ENCODE measurements at places on chromosomes 1 and 21. TPM values are rescaled to one million over a fixed set of nuclear protein-coding genes. Genes with fewer than 3 reads are reported as not detected.

GRCh38 chr1:119330466-119331189, 38.0 kb upstream of the HAO2 start:
- DNase-seq = no peak

DNA sequence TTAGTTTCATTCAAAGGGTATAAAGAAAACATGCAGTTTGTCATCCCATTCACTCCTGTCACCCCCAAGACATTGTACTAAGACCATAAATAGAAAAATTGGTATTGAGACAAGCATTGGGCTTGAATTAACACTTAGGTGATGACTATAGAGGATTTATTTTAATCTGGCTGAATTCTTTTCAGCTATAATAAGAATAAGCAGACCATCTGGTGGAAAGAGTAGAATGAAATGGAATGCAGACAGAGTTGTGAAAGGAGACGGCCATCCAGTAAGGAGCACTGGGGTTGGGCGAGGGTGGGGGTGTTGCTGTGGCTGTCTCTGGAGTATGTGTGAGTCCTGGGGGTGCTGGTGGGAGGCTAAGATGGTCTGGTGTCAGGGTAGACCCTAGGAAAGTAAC, 125.0 kb upstream of the IVNS1ABP start:
- DNase-seq = no peak

DNA sequence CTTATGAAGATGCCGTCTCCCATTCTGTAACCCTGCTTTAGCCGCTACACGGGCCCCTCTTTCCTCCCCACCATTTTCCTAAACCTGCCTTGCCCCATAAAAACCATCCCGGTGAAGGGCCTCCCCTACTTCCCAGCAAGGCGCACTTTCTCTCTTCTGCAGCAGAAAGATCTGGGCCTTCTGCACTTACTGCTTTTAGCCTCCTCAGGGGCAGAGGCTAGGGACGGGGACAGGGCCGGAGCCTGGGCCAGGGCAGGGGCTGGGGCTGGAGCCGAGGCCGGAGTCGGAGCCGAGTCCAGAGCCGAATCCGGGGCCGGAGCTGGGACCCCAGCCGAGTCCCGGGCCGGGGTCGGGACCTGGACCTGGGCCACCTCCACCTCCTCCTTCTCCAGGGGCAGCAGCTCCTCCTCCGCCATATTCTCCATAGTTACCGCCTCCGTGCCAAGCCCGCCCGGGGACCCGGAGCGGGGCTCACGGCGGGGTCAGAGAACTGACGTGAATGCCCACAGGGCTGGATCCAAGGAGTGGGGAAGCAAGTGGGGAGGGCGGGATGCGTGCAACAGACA, 382 bp downstream of the TRMT1L start:
- DNase-seq = no peak

The CNKSR1 gene
- 60.2 TPM for total RNA-seq

DNA sequence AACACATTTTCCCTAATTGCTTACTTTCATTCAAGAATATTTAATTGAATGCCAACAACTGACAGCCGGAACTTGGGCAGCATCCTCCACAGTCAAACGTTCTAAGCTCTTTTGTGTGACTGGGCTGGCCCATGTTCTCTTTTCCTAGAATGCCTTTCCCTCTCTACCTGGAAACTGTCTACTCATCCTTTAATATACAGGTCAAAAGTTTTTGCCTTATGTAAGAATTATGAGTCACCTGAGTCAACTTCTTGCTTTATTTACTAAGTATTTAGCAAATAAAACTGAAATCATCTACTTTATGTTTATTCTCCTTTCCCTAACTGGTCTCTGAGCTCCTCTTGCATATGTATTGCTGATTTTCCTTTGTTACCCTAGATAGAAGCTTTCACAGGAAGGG, 172.2 kb downstream of the CHRM3 start:
- no peak for DNase-seq

- no peak for DNase-seq
Measured at GRCh38 chr1:167934426-167935215, 1.9 kb upstream of the DCAF6 start.

The SPRR2E gene
- 650 TPM for total RNA-seq

The UTS2 gene
- total RNA-seq = not detected

GRCh38 chr21:15868940-15869339, 139.2 kb downstream of the USP25 start:
- DNase-seq = no peak

DNA sequence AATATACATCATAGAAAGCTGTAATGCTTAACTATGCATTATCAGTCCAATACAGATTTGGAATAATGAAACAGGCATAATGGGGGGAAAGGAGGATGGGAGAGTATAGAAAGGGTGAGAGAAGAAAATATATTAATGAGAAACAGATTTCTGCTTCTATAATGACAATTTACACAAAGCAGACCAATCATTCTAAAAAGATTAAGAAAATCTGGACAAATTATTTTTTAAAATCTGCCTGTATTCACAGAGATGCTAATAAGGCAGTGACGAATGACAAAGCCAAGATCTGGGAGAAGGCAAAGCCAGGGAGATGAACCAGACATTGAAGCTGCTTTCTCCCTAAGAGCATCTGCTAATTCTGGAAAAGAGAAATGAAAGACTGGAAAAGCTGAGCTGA, 50.0 kb downstream of the SPATA6 start:
- no peak for DNase-seq

DNA sequence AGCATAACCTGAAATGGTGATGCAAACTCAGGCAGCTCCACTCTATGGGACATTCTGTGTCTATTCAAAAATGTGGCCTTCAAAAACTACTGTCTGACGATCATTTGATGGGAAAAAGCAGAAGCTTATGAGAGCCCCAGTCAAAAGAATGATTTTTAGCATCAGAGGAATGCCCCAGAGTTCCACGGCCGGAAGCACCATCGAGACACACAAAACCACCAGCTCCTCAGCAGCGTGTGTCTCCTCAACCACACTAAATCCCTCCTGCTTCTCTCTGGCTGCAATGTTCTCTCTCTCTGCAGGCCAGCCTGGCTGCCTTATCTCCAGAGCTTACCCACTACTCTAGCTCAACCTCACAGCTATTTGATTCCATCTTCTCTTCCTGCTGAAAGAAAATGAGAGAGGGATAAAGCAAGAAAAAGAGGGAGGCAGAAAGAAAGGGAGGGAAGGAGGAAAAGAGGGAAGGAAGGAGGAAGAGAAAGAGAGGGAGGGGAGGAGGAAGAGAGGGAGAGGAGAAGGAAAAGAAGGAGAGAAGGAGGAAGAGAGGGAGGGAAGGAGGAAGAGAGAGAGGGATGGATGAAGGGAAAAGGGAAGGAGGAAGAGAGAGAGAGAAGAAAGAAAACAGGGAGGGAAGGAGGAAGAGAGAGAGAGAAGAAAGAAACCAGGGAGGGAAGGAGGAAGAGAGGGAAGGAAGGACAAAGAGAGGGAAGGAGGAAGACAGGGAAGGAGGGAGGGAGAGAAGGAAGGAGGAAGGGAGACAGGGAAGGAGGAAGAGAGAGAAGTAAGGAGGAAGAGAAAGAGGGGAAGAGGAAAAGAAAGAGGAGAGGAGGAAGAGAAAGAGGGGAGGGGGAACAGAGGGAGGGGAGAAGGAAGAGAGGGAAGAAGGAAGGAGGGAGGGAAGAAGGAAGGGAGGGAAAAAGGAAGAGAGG, 33.5 kb upstream of the LAPTM5 start:
- DNase-seq = no peak

The NUP210L gene
- total RNA-seq = not detected

DNA sequence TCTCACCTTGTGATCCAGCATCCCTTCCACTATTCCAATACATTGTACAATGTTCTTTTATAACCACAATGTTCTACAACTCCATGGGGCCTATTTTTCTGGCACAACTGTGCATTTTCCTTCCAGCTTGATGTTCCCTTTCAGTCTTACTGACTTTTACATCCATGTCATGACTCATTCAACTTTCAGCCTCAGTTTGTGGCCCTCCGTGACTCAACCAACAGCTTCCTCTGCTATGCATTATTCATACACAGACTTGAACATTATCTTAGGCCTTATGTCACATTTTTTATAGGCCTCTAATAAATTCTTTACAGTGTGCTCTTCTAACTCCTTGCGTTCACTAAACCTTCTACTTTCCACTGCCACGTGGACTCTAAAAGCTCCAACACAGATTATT, 119.4 kb upstream of the PRMT6 start:
- no peak for DNase-seq

DNA sequence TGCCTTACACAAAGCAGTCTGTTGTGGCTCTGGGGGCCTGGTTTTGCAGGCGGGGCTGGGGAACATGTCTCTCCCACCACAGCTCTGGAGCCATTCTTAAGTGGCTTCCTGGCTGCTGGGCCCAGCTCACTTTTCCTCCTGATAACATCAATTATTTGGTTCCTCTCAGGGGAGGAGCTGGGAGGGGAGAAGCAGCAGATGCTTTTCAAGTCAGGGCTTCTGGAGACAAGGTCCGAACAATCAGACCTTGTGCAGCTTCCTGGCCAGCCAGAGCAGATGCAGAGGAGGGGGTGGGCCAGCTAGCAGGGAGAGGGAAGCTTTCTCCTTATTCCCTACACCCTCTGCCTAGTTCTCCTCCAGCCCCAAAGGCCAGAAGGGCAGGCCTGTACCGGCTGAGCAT, 3.7 kb upstream of the PAQR6 start:
- DNase-seq = no peak

- DNase-seq = no peak
Measured at GRCh38 chr1:95085376-95085775, 12.6 kb upstream of the ALG14 start.

- DNase-seq = no peak
Measured at GRCh38 chr1:11952455-11953109, 18.1 kb downstream of the PLOD1 start.

DNA sequence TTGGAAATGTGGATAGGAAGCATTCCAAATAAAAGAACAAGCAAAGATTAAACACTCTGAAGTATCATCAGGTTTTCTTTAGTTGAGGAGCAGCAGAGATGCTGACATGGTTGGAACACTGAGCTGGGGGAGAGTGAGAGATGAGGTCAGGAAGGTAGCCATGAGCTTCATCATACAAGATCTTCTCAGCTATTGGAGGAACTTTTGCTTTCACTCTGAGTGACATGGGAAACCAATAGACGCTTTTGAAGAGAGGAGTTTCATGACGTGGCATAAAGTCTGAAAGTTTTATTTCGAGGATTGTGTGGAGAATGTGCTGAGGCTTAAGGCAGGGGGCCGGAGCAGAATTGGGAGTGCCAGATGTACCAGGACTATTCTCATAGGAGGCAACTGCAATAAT, 616.2 kb upstream of the CAMK1G start:
- no peak for DNase-seq

DNA sequence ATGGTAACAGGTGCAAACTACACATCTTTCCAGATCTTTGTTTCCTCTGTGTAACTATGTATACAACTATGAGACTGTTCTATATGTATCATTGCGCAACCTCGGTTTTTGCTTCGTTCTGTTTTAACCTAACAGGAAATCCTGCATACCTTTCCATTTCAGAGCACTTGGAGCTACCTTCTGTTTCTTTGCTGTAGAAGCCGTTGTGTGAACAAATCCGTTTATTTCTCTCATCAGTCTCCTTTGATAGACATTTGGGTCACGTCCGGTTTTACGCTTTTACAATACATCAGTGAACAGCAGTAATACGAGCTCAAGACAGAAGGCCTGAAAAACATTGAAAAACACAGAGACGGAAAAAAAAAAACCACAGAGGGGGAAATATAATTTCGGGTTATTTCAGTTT, 10.5 kb downstream of the ATP5IF1 start:
- DNase-seq = no peak

The TUT4 gene
- 36.8 TPM for total RNA-seq

DNA sequence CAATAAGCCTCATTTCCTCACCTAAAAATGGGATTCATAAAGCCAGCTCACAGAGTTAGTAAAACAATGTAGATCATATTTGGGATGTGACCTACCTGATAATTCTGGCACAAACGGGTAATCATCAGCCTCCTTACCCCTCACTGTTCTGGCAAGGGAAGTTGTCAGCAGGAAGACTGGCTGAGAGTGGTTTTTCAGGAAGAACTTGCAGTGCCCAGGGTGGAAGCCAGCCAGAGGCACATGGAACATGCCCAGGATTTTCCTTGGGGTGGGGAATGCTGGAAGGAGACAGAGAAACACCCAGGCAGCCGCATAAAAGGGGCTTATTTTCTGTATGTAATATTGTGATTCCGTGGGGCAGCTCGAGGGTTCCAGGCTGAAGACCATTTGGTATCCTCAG, 7.7 kb upstream of the SLC5A9 start:
- DNase-seq = peak; percentile 53

DNA sequence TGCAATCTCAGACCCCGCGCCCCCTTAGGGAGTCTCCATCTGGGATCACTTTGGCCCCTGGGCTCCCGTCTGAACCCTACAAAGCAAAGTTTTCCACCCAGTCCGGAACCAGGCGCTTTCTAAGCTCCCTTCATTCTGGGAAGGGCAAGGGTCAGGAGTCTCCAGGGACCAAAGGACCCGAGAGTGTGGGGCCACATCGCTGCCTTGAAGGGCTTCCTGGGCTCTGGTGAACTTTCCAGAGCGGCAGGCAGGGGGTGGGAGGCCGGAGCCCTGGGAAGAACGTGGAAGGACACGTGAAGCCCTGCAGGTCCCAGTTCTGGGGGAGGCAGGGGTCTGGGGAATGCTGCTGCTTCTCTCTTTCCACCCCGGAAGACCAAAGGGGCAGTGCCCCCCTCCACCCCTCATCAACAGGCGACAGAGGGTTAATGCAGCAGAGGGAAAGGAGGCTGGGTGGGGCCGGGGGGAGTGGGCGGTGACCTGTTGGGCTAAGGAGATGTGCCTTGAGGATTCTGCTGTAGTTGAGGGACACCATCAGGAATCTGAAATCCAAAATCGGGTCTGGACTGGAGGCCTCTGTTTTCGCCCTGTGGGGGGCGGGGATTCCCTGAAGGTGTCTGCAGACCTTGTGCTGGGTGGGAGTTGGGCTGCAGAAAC, 734 bp downstream of the CDK18 start:
- DNase-seq = no peak

GRCh38 chr1:27366113-27366410, 699 bp downstream of the MAP3K6 start:
- DNase-seq = peak; percentile 87

The KIF17 gene
- 5.7 TPM for total RNA-seq

The SIK1 gene
- total RNA-seq = 43.5 TPM

The FOXD2 gene
- 0.13 TPM for total RNA-seq

The NBPF6 gene
- 0.25 TPM for total RNA-seq

DNA sequence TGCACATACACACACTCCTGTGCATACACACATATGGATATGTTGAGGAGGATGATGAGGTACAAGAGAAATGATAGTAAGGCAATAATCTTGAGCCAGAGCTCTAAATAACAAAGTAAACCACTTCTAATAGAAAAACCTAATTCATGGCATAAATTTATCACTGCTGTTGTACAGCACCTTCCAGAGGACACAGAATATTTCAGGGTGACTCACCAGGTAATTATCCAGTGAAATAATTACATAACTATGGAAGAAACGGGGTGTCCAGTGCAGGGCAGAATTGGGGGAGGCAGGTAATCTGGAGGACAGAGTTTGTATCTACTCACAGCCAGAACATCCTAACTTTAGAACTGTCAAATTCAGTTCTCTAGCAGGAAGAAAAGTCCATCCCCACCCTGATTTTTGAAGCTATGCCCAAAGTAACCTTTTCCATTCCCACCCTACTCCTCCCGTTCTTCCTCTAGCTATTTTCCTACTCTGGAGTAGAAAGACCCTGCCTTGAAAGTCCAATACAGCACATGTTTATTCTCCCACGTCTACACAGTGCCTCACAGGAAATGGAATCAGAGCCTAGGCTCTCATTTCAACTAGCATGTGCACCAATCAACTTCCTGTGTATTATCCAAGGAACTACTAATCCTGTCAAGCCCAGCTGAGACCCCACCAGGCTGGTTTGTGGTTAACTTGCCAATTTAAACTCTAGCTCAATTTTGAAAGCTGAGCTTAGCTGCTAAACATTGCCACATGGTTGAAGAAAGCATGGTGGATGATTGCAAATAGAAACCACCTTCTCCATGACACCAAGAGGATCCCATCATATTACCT, 96.6 kb downstream of the PTPN14 start:
- no peak for DNase-seq
